ENCODE measurements at places on chromosomes 12 and 14.

- DNase-seq, result no peak
Observed at GRCh38 chr14:75433631-75434071, 5.8 kb downstream of the JDP2 start.

- peak; percentile 13 for DNase-seq
Observed at GRCh38 chr12:52903855-52904508, 894 bp downstream of the KRT8 start.

GRCh38 chr12:103913100-103913499 lies 17.1 kb upstream of the HSP90B1 start:
- DNase-seq, result no peak

DNA sequence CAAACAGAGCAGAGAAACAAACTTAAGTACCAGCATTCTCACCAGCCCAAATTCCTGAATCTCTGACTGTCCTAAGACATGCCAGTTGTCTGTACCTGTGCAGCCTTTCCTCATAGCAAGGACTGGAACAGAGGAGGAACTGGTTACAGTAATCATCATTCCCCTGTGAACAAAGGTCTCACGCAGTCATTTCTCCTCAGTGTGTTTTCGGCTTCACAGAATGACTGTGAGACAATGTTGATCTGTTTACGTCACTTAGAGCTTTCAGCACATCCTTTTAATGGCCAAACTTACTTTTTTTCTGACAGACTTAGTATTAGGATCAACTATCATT lies 169.0 kb downstream of the FBXL14 start:
- DNase-seq, result no peak

GRCh38 chr12:2177003-2177402 lies 124.2 kb downstream of the CACNA1C start:
- no peak for DNase-seq

DNA sequence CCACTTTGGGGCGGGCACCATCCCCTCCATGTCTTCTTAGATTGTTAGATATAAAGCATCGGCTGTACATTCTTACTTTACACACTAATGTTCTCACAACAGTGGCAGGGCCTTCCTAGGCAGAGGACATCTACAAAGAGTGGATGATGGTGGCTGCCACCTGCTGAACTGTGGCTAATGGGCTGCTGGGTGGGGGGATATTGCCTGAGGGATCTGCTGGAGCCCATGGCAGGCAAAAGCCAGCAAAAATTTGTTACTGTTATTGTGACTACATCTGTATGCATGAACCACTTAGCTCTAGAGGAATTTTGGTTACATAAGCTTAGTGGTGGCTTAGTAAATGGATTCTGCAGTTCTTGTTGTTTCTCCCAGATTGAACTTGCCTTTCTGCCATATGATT lies 52.6 kb downstream of the DIP2B start:
- no peak for DNase-seq

All from activated CD8-positive, alpha-beta memory T cell treated with anti-CD3 and anti-CD28 coated beads for 4 hours (primary cell).